Activated CD8-positive, alpha-beta memory T cell treated with anti-CD3 and anti-CD28 coated beads for 1 hour (primary cell): ENCODE measurements at places on chromosomes 12 and 14.

GRCh38 chr12:100798286-100799160, 3.9 kb downstream of the ANO4 start:
- DNase-seq = no peak

GRCh38 chr12:15581006-15581405, 208.2 kb downstream of the EPS8 start:
- DNase-seq = no peak

- DNase-seq = no peak
These were observed 217.7 kb upstream of the DCN start for GRCh38 chr12:91400271-91400670.

DNA sequence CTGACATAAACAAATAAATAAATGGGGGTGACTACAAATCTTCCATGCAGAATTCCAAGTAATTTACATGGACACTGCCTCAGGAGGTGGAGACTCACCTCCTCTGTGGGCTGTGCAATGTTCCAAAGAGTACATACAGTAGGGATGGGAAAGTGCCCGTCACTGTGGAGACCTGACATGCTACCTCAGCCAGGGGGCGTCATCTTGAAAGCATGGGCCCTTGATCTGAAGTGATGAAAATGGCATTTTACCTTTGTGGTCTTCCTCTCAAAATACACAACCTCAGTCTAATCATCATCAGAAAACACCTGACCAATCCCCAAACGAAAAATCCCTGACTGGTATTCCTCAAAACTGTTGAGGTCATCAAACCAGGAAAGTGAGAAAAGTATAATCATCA, 48.4 kb downstream of the ANAPC7 start:
- DNase-seq = no peak

DNA sequence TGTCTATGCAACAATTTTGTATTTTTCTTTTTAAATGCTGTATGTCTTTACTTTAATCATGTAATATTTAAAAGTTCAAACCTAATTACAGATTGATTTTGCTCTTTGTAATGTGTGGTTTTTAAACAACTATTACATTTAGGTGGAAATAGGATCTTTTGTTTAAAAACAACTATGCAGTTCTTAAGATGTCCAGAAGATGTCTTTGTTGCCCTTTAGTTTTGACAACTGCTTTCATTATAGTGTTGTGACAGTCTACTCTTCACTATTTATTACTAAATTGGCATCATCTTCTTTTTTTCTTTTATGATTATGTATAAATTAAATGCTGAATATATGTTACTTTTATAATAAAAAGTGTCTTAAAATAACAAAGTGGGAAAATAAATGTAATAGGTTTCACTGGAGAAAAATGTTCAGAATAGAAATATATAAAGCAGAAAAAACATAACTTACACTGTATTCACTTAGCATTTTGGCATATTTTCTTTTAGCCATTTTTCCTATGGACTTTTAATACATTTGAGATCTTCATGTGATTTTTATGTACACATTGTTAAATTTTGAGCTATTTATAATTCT, 27.1 kb upstream of the PCNX4 start:
- DNase-seq = no peak

- no peak for DNase-seq
These were observed 119.5 kb downstream of the PLEKHA5 start for GRCh38 chr12:19248929-19249602.

DNA sequence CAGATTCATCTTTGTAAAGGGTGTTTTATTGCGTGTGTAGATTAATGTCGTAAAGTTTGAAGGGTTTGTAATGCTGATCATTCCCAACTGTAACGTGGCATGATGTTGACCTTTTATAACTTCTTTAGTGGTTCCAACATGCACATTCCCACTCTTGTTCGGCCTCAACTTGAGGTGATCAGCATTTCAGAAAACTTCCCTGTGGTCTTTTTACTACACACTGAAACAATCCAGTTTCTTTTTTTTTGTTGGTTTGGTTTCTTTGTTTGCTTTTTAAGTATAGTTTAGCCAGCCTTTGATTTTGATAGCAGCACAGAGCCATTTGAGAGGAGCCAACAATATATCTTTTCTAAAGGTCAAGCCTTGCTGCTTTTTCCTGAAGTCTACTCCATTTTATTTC, 22.8 kb downstream of the UTP20 start:
- DNase-seq = no peak

- DNase-seq = no peak
These were observed 165.2 kb downstream of the BTG1 start for GRCh38 chr12:91980389-91980821.

GRCh38 chr14:95207475-95208233, 50.3 kb upstream of the DICER1 start:
- DNase-seq = no peak

DNA sequence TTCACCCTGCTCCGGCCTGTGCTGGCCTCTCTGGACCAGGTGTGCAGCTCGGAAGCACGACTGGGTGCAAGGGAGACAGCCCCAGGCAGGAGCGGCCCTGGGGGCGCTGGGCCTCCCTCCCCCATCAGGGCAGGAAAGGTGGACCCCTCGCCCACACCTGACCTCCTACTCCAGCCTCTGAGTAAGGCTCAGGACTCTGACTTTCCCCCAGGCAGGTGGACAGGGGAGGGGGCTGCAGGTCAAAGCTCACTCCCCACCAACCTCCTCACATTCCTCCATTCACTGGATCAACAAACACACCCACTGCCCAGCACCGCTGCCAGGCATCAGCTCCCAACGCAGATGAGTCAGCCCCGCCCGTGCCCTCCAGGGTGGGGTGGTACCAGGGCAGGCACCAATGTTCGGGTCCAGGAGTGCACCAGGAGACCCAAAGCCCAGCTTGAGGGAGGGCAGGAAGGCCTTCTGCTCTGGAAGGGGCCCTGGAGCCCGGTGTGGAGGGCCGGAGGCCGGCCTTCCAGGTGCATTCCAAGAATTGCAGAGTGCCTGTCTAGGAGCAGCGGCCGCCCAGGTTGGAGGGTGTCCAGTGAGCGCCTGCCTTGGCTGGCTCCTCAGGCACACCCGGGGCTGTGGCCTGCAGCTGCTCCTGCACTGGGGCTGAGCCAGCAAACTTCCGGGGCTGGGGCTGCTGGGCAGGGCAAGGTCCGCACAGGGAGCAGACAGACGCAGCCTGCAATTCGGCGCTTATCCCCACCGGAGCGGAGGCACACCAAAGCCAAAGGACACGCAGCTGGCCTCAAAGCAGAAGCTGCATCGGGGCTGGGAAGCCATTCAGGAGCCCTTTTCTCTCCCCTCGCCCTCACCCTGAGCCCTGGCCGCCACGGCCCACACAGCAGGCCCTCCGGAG, 1.6 kb upstream of the INF2 start:
- no peak for DNase-seq

DNA sequence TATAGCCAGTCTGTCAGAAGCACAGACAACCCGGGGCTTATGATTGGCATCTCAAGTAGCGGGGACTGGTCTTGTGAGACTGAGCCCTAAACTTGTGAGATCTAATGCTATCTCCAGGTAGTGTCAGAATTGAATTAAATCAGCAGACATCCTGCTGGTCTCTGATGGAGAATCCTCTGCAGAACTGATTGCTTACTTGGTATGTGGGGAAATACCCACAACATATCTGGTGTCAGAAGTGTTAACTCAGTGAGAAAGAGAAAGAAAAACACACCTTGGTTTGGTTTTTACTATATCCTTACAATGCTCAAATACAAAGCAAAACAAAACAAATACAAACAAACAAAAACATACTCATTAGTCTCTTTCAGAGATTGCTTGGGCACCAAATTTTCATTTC, 10.0 kb downstream of the SEL1L start:
- no peak for DNase-seq

DNA sequence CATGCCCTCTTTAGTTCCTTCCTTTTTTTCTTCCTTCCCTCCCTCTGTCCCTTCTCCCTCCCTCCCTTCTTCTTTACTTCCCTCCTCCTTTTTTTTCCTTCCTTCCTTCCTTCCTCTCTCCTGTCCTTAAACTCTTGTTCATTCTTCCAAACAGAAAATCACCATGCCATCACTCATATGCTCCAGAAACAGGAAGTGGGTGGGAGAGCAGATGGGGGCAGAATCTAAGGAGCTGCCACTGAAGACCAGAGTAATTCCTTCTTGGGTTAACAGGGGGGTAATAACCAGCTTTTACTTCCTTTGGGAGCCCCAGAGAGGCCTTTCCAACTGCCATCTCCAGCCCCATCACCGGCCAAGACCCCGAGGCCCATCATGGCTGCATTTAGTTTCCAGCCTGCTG, 51.2 kb downstream of the SVOP start:
- DNase-seq = no peak

GRCh38 chr14:101195309-101195901, 291.9 kb upstream of the RTL1 start:
- no peak for DNase-seq

DNA sequence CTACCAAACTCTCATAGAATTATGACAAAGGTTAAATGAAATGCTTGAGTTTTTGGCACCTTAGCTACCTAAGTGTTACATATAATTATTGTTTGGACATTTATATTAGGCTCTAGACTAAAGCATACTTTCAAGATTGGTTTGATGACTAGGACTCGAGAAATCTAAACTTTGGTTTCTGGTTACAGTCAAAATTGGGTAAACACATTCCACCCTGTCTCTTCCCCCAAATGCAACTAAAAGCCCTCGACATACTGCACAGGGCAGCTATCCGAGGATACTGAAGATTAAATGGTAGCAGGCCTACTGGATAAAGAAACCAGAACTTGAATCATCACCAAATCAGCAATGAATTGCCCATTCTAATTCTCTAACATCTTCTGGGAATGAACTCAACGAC, 369.1 kb downstream of the PRKD1 start:
- DNase-seq = no peak

DNA sequence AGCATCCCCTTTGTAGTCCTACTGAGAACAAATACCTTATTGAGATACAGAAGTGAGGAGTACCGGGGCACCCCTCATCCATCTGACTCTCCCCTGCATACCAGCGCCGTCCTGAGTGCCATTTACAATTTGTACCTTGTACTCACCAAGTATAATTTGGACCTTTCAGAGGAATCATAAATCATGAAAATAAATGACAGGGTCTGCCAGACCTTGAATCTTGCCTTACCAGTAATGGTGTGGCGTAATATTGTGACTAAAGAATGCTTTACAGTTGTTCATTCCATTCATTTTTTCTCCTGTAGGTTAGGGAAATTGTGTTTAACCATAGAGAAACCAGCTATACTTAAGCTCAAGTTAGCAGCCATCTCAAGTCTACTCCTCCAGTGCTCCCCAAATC, 243.7 kb upstream of the RGS6 start:
- DNase-seq = no peak

GRCh38 chr12:26214121-26214520, 18.7 kb downstream of the SSPN start:
- DNase-seq = no peak

- DNase-seq = no peak
These were observed 2.4 kb downstream of the EAPP start for GRCh38 chr14:34536951-34537676.

GRCh38 chr14:55309761-55310365, 38.6 kb downstream of the FBXO34 start:
- no peak for DNase-seq

DNA sequence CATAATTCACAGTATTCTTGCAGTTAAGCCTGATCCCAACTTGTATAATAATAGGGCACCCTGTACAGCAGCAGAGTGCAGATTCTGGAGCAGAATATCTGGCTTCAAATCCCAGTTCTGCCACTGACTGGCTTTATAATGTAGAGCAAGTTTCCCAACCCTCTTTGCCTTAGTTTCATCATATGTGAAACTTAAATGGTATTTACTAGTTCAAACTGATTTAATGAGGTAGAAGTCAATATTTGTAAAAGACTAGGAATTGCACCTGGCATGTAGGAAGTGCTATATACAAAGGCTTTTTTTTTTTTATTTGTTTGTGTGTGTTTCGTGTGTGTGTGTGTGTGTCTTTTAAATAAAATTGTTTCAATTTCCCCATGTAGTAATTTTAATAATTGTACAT, 125.9 kb downstream of the CCER1 start:
- DNase-seq = no peak

DNA sequence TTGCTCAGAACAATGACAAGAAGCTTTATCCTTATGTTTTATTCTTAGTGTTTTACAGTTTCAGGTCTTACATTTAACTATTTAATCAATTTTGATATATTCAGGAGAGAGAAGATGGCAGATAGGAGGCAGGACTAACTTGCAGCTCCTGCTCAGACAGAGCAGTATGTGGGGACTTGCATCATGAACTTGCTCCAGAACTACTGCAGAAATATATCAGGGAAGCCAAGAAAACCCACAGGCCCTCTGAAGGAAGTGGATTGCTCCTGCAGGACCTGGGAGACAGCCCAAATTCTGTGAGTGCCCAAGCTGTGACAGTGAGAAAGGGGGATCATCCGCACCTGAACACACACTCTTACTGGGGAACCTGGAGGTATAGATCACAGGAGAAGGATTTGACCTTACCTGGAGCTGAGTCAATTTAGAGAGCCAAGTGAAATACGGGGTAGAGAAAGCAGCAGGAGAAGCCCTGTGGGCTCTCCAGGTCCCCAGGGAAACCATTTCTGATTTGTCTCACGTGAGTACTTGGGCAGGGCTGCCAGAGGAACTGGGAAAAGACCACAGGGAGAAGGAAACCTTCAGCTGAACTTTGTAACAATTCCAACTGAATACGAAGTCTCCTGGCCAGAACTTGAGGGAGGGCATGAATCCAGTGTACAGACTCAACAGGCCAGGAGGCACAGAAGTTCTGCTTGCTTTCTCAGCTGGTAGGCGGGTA, 28.9 kb upstream of the TSPAN8 start:
- no peak for DNase-seq

DNA sequence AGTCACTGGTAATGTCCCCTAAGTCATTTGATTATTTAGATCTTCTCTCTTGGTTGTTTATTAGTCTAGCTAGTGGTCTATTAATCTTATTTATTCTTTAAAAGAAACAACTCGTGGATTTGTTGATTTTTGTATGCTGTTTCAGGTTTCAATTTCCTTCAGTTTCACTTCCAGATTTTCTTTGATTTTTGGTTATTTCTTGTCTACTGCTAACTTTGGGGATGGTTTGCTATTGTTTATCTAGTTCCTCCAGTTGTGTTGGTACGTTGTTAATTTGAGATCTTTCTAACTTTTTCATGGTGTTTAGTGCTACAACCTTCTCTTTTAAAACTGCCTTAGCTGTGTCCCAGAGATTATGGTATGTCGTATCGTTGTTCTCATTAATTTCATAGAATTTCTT, 18.5 kb upstream of the CD69 start:
- DNase-seq = no peak

GRCh38 chr12:128326406-128326805, 59.4 kb downstream of the TMEM132C start:
- DNase-seq = no peak

- peak; percentile 38 for DNase-seq
These were observed 54.5 kb downstream of the VCPKMT start for GRCh38 chr14:50061664-50062437.

DNA sequence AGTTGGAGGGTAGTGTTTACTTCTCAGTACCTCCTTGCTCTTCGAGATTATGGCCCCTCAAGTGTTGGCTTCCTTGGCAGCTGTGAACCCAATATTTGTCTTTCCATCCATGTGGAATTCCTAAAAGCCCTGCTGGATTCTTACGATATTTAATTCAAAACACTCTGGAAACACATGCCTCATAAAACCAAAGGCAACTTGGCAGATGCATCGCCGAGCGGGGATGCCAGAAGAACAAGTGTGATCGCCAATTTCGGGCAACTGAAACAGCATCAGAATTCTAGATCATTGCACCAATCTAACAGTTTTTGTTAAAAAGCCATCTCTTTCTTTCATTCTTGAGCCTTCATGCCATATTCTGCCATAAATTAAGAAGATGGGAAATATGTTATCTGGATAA, 934.4 kb downstream of the AACS start:
- DNase-seq = no peak
